Inflammatory macrophage (primary cell): ENCODE measurements at places on chromosomes 5 and 9.

GRCh38 chr5:37812365-37812764 lies 27.5 kb downstream of the GDNF start:
- no peak for DNase-seq

- no peak for DNase-seq
Measured at GRCh38 chr5:133612249-133612860, at the start of gene FSTL4. Gene FSTL4, minus strand, starts transcription at chr5:133612541.

DNA sequence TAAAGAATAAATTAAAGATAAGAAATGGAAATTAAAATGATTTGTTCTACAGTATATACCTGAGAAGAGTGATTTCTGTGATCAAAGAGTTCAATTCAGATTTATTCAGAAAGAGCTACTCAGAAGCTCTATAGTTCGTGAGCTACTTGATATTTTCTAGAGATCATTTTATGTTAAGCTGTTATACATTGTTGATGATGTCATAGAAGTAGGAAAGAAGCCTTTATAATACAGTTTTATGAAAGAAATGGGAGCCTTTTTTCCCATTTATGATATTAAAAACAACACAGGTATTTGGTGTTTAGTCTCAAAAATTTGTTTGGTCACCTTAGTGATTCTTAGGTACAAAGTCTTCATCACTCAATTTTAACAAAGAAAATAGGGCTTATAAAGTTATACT lies 20.8 kb downstream of the RNF14 start:
- DNase-seq, result no peak

DNA sequence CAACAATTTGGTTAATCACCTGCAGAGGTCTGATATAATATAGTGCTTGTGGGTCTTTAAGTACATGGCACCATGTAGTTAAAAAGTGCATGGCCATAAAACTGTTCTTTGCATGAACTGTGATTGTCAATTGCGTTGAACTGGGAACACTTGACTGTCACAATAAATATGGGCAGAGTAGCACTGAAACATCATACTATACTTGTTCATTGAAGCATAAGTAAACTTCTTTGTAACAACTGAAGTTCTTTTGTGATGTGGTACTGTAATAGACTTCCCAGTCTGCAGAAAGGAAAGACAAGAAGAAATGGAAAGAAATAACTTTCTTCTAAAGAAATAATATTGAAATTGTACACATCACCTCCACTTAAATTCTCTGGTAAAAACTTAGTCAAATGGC lies 9.8 kb upstream of the NTRK2 start:
- no peak for DNase-seq

GRCh38 chr5:139636975-139637408 lies 11.2 kb upstream of the CXXC5 start:
- DNase-seq, result peak; percentile 18

GRCh38 chr5:24864244-24864643 lies 219.5 kb upstream of the CDH10 start:
- no peak for DNase-seq

DNA sequence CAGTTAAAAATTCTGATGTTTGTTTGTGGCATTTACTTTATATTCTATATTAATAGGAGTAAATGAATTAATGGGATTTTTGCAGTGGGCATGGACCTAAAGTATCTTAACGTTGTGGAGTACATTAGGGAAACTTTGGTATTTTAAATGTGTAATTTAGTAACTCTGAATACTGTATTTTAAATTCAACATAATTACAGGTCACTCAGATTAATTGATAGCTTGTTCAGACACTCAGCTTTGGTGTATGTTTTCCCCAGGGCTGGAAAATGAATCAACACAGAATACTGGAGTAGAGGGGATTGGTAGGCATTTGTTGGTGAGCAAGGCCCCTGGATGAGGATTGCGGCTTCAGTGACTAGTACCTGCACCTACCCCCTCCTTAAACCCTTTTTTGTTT lies 117.5 kb downstream of the TRIO start:
- no peak for DNase-seq

GRCh38 chr9:19018201-19018600 lies 14.8 kb downstream of the SAXO1 start:
- DNase-seq, result no peak

- peak; percentile 86 for DNase-seq
Measured at GRCh38 chr9:91164724-91165520, 196.8 kb downstream of the AUH start.

GRCh38 chr9:136628268-136628667 lies 34.4 kb upstream of the EGFL7 start:
- DNase-seq, result no peak

DNA sequence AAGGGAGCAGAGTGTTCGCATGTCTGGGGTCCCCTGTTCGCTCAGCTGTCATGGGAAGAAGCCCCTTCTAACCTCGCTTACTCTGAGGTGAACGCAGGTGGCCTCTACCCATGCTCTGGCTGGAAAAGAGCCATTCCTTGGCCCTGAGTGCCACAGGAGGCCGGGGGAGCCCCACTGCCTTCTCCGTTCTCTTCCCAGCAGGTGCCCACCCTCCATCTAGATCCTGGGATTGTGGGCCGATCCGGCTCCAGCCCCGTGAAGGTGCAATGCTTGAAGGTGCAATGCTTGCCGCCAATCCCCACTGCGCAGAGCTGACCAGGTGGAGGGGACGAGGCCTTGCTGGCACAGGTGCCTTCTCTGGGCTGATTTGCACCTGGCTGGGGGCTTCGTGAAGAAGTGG lies 95.4 kb downstream of the MRPL36 start:
- no peak for DNase-seq

- no peak for DNase-seq
Measured at GRCh38 chr9:37769306-37769705, 15.6 kb downstream of the EXOSC3 start.

- no peak for DNase-seq
Measured at GRCh38 chr9:114652776-114653555, 4.6 kb downstream of the TEX53 start.

DNA sequence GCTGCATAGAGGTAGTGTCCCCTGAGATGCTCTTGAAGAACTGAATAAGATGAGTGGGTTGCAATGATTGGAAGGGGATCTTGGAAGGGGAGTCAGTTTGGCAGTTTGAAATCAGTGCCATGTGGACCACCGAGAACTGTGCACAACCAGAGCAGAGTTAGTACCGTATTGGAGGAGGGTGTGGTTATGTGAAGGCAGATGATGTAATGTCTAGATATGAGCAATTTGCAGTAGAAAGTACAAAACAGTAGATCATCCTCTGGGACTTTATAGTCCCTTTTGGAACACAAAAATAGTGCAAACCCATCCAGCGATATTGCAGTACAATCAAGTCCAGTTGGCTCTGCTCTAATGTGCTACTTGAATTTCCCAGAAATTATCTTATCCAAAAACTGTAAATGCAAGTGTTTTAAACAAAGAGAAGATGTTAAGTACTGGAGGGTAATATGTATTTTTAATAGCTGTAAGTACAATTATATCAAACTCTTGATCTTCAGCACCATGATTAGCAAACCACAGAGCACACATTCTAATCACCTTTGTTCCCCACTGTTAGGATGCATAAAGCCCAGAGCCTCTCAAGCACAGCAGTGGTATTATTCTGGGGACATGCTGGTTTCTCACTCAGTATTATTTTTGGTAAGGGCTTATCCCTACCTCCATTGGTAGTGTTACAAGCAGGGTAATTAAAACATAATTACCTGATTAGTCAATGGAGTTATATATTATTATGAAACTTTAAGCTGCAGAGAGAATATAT lies 41.5 kb downstream of the MEGF10 start:
- DNase-seq, result no peak
